Left lobe of liver (tissue), 2 donors: ENCODE measurements at places on chromosomes 3 and 15. TPM values are rescaled to one million over a fixed set of nuclear protein-coding genes. Genes with fewer than 3 reads are reported as not detected.

- DNase-seq, result no peak
These were observed 71.3 kb downstream of the RASA2 start for GRCh38 chr3:141557961-141558706.

DNA sequence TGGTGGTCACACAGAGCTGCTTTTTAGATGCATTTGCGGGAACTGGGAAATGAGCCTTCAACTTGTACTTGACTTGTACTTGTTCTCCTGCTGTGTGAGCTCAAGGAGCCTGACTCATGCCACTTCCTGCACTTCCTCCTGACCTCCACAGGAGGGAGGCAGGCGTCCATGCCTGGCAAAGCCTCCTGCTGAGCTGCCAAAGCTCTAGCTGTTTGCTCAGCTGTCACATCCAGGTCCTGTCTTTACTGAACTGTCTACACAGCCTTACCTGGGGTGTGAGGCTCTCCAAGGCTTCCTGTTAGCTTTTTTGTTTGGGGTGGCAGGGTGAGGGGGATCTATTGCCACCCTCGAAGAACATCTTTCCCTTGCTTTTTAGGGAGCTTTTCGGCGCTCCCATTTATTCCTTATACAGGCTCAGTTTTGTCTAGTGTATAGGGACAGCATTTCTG is 6.4 kb downstream of the THPO start:
- peak; percentile 85 for DNase-seq

- no peak for DNase-seq
These were observed 1120.1 kb downstream of the ROBO1 start for GRCh38 chr3:78647726-78648125.

- no peak for DNase-seq
These were observed 12.7 kb downstream of the CNTN3 start for GRCh38 chr3:74601793-74602192.

Gene GRK7
- not detected for total RNA-seq

DNA sequence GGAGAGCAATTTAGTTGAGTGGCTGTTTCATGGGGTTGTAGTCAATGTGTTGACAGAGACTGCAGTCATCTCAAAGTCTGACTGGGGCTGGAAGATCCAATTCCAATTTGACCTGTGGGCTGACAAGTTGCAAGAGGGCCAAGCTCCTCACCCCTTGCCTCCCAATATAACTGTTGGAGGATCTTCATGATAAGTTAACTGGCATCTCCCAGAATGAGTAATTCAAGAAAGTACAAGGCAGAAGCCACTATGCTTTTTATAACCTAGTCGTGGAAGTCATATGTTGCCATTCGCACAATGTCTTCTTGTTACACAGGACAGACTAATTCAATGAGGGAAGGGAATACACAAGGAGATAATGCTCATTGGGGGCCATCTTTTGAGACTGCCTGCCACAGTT is 29.1 kb downstream of the GPR15 start:
- DNase-seq, result no peak

DNA sequence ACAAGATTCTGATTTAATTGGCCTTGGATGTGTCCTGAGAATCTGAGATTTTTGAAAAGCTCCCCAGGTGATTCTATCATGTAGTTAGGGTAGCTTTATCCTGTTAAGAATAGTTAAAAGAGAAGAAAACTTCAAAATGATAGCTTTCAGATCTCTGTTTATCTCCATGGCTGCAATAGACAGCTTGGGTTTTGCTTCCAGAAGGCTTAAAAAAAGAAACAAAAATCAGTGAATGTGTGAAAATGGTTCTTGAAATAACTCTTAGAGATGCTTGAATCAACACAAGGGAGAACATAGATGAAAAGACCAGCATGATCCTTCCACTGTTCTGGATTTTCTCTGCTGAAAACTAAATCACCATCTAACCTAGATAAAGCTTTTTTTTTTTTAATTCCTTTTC is 60.8 kb upstream of the TMC3 start:
- DNase-seq, result no peak

GRCh38 chr3:13535905-13536304 is 13.0 kb upstream of the FBLN2 start:
- DNase-seq, result no peak

Gene FBLN2
- 4.8 TPM for total RNA-seq

Gene EFHB
- total RNA-seq, result 0.48 TPM
